ENCODE measurements at places on chromosomes 7 and 10.
A peak's percentile ranks its signal among the peaks of the same experiment; 100 is the strongest.

- no peak for DNase-seq
Observed at GRCh38 chr10:48307711-48308018, 1.2 kb downstream of the MAPK8 start.

GRCh38 chr10:52570490-52570889 lies 202.1 kb downstream of the MBL2 start:
- no peak for DNase-seq

DNA sequence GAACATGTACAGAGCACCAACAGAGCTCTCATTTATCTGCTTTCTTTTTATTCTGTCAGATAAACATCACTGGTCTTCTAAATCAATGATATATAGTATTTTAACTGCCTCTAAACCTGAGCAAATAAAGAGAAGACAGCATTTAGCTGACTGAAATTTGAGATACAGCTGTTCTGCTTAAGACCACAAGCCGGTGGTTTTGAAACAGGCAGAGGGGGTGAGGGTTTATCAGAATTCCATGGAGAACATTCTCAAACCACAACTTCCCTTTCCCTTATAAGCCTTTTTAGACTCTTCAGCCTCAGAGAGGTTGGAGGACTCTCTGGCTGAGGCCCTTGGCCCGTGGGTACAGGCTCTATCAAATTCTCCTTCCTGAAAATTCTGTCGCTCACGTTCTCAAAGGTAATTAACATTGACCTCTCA lies 87.4 kb upstream of the RSU1 start:
- no peak for DNase-seq

GRCh38 chr7:14195871-14196270 lies 206.4 kb upstream of the ETV1 start:
- no peak for DNase-seq

- DNase-seq: no peak
Observed at GRCh38 chr7:5594616-5595544, 171.2 kb upstream of the TNRC18 start.

- DNase-seq: no peak
Observed at GRCh38 chr7:136234040-136234439, 256.9 kb upstream of the MTPN start.

- no peak for DNase-seq
Observed at GRCh38 chr7:140317597-140317996, 80.7 kb downstream of the SLC37A3 start.

GRCh38 chr10:48700493-48700892 lies 15.8 kb downstream of the WDFY4 start:
- no peak for DNase-seq

GRCh38 chr10:59706851-59707797 lies 2.5 kb downstream of the SLC16A9 start:
- DNase-seq: no peak

DNA sequence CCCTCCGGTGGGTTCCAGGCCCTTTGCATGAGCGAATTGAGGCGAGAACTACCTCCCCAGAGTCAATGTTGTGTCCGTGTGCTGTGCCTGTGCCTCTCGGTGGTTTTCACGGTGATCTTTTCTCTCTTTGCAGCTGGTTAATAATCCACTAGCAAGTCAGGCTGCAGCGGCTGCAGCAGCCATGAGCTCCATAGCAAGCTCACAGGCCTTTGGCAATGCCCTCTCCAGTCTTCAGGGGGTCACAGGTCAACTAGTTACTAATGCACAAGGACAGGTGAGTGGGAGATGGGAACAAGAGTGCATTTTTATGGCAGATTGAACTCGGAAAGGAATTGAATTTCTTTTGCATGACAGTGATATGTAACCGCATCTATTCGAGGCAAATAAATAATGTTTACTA lies 159.7 kb upstream of the YAE1 start:
- no peak for DNase-seq

- DNase-seq: no peak
Observed at GRCh38 chr10:93406364-93407145, 75.6 kb downstream of the MYOF start.

GRCh38 chr10:86373251-86373650 lies 6.7 kb upstream of the GRID1 start:
- no peak for DNase-seq

DNA sequence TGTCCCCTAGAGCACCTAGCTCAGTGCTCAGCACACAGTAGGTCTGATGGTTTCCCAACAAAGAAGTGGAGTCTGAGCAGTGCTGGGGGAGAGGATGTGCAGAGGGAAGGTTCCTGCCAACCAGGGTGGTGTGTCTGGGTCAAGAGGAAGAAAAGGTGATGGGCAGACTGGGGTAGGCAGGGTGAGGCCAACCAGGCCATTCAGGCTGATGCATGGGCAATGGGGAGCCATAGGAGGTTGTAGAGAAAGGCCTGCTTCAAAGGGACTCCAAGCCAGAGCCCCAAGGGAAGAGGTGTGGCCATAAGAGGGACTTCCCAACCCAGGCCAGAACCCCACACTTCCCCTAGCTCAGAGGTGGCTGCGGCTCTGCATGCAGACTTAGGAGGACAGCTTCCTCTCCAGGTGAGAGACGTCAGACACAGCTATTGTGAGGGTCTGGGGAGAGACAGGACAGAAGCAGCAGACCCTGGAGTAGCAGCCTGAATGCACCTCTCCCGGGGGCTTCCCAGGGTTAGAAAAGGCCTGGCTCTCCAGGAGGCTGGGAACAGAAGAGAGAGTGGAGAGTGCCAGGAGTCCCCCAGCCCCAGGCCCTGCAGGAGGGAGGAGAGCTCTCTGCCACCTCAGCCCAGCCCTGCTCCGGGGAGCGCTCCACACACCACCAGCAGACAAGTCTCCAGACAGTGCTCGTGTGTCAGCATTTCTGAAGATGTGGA lies 87.4 kb upstream of the ZMIZ1 start:
- peak; percentile 50 for DNase-seq

DNA sequence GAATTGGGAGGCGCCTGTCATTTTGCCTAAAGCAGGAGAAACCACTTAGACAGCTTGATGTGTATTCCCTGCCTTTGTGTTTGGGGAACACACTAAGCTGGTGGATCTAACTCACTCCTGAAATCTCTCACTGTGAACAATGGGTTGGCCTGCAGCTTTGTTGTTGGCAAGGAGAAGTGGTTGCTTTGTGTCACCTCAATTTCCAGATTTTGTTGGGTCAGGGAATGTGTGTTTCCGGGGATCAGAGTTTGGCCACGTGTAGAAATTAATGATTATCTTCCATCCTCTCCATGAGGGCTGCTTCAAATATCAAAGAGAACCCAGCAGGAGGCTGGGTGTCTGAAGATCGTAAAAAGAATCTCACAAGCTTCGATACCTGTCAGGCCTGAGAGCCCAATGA lies 27.8 kb downstream of the A1CF start:
- DNase-seq: no peak

DNA sequence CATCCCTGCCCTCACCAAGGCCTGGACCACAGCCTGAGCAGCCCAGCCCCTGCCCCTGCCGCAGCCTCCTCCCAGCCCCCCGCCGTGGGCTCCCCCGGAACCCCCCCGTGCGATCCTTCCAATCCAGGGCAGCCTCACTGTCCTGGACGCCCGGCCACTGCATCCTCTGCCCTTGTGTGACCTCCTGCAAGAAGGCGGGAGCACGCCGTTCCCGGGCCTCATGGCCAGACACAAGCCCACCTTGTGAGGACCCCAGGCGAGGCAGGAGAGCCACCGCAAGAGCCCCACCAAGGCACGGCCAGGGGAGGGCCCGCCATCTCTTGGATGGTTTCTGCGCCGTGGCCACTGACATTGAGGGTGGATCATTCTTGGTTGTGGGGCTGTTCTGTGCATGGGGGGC lies 7.8 kb upstream of the LFNG start:
- DNase-seq: no peak

DNA sequence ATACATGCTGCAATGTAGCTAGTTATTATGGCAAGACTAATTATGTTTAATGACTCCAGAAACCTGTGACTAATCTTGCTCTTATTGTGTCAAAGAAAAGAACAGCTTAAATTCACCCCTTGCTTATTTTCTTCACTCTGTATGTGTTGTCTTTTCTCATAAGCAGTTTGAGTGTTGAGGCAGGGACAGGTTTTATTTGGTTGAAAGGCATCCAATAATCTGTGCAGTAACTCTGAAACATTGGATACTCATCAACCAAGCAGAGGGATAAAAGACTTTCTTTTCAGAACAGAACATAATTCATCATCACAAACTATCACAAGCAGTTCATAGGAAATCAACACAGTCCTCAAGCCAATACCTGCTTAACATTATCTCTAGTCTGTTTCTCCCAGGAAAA lies 797.6 kb upstream of the MBL2 start:
- no peak for DNase-seq

DNA sequence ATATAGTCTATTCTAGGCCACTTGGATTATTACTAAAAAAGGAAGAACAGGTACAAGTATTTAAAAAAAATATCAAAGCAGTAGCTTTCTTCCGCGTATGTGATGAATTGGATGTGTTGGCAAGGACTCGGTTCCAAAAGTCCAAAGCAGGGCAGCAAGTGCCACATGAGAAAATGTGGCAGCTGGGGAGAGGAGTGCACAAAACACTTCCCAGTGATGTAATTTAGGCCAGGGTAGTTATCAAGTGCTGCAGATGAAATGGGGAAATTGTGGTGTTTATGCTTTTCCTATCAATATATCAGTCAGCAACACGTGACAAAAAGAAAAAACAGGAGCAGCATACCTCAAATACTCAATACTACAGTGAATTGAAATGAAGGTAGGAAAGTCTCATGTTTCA lies 7.0 kb downstream of the RHOBTB1 start:
- no peak for DNase-seq

DNA sequence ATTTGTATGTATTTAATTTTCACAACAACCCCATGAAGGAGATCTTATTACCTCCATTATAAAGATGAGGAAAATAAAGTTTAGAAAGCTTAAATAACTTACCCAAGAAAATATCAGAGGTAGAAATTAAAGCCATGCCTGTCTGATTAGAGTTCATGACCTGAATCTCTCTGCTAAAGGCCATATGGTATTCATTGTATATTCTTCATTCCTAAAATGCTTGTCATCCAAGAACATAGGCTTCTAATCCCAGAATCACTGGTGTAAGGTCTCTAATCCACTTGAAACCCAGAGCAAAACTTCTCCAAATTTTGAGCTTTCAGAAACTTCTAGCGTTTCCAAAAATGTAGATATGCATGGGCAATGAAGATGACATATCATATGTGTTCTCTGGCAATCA lies 72.3 kb upstream of the YAE1 start:
- no peak for DNase-seq

DNA sequence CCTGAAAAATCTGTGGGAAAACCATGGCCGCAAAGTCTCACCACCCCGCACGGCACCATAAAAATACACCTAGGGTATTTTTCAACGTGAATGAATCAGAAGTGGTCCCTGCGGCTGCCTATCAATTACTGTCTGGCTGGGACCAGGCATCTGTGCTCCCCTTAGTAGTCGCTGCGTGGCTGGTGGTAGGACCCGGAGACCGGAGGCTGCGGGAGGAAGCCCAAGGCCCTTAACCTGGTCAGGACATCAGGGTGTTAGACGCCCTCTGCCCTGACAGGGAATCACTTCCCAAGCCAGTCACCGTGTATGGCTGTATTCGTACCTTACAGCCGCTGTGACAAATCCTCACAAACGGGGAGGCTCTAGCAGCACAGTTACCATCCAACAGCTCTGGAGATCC lies 141.5 kb upstream of the PPP2R2D start:
- no peak for DNase-seq

- DNase-seq: no peak
Observed at GRCh38 chr7:16989811-16990413, 108.1 kb upstream of the AGR3 start.

DNA sequence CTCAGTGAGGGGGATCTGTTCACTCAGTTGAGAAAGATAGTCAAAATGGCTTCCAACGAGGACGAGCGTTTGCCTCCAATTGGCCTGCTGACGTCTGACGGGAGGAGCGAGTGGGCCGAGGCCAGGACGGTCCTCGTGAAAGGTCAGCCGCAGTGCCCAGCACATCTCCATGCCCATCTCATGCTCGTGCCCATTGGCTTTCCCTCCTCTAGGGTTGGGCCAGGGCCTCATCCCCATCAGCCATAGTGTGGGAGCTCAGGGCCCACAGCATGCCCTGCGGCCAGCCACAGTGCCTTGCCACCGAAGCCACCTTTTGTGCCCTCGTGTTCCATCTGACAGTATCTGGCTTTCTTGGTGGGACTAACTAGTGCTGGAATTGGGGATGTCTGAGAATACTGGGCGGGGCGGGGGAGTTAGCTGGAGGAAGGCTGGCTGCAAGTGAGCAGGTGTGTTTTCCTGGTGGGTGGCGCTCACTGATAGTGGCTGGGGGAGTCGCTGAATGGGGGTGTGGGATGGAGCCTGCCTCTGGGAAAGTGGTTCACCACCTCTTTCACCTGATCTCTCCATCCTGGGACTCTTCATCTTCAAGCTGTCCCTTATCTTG lies 13.9 kb downstream of the CHAT start:
- DNase-seq: no peak

DNA sequence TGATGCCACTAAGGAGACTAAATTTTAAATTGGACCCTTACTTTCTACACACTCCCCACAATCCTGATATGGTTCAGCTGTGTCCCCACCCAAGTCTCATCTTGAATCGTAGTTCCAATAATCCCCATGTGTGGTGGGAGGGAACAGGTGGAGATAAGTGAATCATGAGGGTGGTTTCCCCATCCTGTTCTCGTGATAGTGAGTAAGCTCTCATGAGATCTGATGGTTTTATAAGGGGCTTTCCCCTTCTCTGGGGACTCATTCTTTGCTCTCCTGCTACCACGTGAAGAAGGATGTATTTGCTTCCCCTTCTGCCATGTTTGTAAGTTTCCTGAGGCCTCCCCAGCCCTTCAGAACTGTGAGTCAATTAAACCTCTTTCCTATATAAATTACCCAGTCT lies 18.4 kb upstream of the BET1 start:
- DNase-seq: no peak

DNA sequence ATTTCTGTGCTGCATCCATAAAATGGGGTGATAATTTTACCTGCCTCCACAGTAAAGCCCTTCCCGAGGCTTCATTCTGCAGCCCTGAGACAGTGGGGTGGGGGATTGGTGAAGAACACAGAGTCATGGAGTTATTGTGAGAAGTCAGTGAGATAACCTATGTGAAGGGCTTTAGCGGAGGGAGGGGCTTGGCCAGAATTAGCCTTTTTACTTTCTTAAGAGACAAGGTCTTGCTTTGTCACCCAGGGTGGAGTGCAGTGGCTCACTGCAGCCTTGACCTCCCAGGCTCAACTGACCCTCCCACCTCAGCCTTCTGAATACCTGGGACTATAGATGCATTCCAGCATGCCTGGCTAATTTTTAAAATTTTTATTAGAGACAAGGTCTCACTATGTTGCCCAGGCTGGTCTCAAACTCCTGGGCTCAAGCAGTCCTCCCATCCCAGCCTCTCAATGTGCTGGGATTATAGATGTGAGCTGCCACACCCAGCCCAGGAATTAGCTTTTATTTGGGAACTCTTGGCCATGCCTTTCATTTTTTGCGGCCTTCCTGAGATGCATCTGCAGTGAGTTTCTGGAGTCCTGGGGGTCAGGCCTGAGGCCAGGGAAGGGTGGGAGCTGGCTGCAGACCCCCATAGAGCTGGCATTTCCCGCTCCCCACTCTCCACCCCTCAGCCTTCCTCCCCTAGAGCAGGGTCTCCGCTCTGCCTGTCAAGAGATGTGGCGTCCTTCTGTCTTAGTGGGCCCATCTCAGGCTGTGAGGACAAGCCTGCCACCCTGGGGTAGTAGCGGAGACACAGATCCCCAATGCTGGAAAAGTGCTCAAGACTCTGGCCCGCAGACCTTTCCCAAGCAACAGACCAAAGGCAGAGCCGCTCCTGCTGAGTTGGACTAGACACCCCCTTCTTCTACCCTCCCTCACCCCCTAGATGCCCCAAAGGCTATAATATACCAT lies 77.0 kb downstream of the ZMIZ1 start:
- DNase-seq: no peak

- no peak for DNase-seq
Observed at GRCh38 chr10:60048091-60048501, 141.7 kb upstream of the CCDC6 start.

Data from thymus (tissue), 14 donors.